ENCODE measurements at places on chromosomes 6 and 20.

DNA sequence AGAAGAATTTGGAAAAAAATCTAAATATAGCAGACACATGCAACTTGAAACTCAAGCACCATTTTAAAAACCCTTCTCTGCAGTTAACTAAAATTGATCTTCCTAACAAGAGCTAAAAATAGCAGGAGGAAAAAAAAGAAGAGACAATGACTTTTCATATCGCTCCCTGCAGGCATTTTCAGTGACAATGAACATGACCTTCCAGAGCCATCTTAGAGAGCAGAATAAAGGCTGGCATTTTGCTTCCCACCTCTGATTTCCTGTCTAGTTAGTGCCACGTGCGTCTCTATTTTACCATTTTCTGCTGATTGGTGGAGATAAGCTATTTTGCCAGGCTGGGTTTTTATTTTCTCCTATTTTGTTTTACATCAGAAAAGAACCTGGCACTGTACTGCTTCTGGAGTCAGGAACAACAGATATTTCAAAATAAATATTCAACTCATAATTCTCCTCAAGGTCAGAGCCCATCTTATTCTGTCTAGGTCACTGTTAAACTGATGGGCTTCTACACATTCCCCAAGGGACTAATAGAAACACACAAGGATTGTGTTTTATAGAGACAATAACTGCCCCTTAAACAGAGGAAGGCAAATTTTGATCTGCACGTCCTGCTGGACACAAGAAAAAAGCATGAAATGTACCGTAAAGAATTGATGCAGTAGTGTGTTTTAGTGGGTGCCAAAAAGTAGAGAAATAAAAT, 70.2 kb upstream of the ENPP5 start:
- no peak overlapping the region for H3K27ac ChIP-seq
- no peak overlapping the region for H3K4me3 ChIP-seq
- no peaks in the 10 kb centered on the region for H3K36me3 ChIP-seq
- H3K4me1 ChIP-seq: no peaks in the 10 kb centered on the region
- no peaks in the 10 kb centered on the region for H3K27me3 ChIP-seq

GRCh38 chr6:166540631-166541331, 45.7 kb downstream of the RAMACL start:
- no peak overlapping the region for H3K27ac ChIP-seq
- no peaks in the 10 kb centered on the region for H3K27me3 ChIP-seq
- no peak for DNase-seq

- H3K27me3 ChIP-seq: no peaks in the 10 kb centered on the region
- no peaks in the 10 kb centered on the region for H3K36me3 ChIP-seq
- H3K27ac ChIP-seq: peak overlapping the region; percentile 98
- peak overlapping the region; percentile 82 for H3K4me3 ChIP-seq
- peaks cover 13% of the 10 kb centered on the region for H3K4me1 ChIP-seq
Observed at GRCh38 chr6:26252077-26252472, 112.9 kb upstream of the BTN3A2 start.

DNA sequence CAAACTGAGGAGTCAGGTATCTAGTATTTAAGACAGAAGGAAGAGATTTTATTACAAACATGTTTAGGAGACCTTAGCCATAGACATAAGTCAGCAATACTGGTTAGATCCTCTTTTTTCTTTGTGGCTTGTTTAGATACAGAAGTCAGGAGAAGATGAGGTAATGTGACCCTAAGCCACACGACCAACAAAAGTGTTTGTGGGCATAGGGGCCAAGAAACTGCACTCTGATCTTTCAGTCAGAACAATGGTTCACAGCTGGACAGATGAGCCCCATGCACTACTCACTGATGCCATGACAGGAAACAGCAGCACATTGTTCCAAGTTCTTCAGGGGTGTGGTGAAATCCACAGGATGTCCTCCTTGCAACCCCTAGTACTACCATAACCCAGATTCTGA, 238.5 kb upstream of the RAB32 start:
- no peak overlapping the region for H3K4me3 ChIP-seq
- no peaks in the 10 kb centered on the region for H3K36me3 ChIP-seq
- no peak for DNase-seq
- H3K27ac ChIP-seq: no peak overlapping the region
- no peaks in the 10 kb centered on the region for H3K27me3 ChIP-seq
- no peaks in the 10 kb centered on the region for H3K4me1 ChIP-seq

DNA sequence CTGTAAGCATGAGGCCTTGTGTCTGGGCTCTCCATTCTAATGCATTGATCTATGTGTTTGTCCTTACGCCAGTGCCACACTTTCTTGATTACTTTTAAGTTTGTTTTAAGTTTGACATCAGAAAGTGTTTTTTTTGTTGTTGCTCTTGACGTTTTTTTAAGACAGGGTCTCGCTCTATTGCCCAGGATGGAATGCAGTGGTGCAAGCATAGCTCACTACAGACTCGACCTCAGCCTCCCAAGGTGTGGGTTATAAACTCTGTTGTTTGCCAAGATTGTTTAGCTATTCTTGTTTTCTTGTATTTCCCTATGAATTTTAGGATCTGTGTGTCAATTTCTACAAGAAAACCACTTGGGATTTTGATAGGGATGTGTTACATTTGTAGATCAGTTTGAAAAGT, 5.6 kb downstream of the MCUR1 start:
- no peaks in the 10 kb centered on the region for H3K27me3 ChIP-seq
- H3K27ac ChIP-seq: no peak overlapping the region
- no peak overlapping the region for H3K4me3 ChIP-seq
- no peak for DNase-seq

DNA sequence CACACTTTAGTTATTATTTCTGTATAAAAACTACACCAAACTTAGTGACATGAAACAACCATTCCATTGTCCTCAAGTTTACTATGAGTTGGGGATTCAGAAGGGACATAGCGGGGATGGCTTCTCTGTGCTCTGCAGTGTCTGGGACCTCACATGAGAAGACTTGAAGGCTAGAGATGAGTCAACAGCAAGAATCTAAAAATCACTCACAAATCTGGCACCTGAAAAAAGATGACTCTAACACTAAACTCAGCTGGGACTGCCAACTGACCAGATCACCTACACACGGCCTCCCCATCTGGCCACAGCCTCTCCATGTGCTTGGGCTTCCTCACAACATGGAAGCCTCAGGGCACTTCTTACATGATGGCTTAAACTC, 63.0 kb upstream of the EYA2 start:
- H3K27me3 ChIP-seq: peaks cover 2% of the 10 kb centered on the region
- no peak overlapping the region for H3K27ac ChIP-seq
- DNase-seq: no peak
- no peak overlapping the region for H3K4me3 ChIP-seq
- H3K4me1 ChIP-seq: no peaks in the 10 kb centered on the region
- no peaks in the 10 kb centered on the region for H3K36me3 ChIP-seq

DNA sequence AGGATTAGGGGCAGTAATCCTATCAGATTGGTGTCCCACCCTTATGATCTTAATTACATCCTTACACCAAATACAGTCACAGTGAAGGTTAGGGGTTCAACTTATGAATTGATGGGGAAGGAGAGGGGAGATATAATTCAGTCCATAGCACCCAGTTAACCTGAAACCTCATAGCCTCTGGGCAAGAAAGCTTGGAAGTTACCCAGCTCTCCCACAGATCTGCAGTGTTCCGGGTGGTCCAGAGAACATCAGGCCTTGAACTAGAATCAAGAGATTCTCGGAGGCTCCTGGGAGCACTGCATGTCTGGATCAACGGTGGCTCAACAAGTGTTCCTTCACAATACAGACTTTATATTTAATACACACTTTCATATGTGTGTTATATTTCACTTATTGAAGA, 392.6 kb upstream of the MARCKS start:
- H3K4me3 ChIP-seq: no peak overlapping the region
- DNase-seq: no peak
- H3K27me3 ChIP-seq: no peaks in the 10 kb centered on the region

DNA sequence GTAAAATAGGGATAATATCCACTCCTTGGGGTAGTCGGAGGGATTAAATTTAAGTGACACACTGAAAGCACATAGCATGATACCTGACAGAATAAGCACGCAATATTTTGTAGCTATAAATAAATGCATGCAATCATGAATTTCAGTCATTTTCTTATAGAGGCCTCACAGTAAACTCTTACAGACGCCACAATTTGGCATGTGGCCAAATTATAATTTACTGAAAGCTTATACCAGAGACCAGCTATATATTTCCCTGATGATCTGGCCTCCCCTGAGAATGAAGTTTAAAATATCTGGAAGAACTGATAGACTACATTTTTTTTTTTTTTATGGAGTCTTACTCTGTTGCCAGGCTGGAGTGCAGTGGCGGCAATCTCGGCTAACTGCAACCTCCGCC, 40.9 kb downstream of the QRSL1 start:
- no peak overlapping the region for H3K4me3 ChIP-seq

DNA sequence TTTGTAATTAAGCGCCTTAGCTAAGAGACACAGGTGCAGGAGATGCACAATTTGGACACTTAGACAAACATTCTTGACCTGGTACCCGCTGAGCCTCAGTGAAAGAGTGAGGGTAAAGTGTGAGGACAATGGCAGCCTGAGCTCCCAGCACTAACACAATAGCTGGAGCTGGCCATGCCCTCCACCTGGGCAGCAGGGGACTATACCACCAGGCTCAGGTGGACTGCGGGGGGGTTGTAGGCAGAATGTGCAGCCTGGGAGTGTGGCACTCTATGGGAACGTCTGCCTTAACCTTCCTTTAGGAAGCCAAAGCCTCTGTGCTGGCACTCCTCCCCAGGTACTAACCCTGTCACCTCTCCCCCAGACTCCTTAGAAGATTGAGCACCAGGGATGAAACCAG, 23.6 kb downstream of the PRKN start:
- no peak overlapping the region for H3K4me3 ChIP-seq
- no peaks in the 10 kb centered on the region for H3K36me3 ChIP-seq
- no peaks in the 10 kb centered on the region for H3K4me1 ChIP-seq
- no peaks in the 10 kb centered on the region for H3K27me3 ChIP-seq

GRCh38 chr20:35060168-35060567, 32.4 kb downstream of the TRPC4AP start:
- no peaks in the 10 kb centered on the region for H3K36me3 ChIP-seq
- no peak overlapping the region for H3K27ac ChIP-seq
- no peak for DNase-seq
- H3K27me3 ChIP-seq: no peaks in the 10 kb centered on the region

GRCh38 chr20:40532103-40532502, 156.9 kb downstream of the MAFB start:
- H3K27me3 ChIP-seq: peaks cover 2% of the 10 kb centered on the region
- H3K4me1 ChIP-seq: no peaks in the 10 kb centered on the region

GRCh38 chr20:36465109-36466080, 75.9 kb upstream of the MYL9 start:
- DNase-seq: peak; percentile 70
- H3K36me3 ChIP-seq: no peaks in the 10 kb centered on the region
- H3K27ac ChIP-seq: peak overlapping the region; percentile 88
- no peaks in the 10 kb centered on the region for H3K27me3 ChIP-seq
- no peak overlapping the region for H3K4me3 ChIP-seq

- peaks cover 3% of the 10 kb centered on the region for H3K4me1 ChIP-seq
- H3K36me3 ChIP-seq: no peaks in the 10 kb centered on the region
- peaks cover 70% of the 10 kb centered on the region for H3K27me3 ChIP-seq
- no peak for DNase-seq
- H3K27ac ChIP-seq: no peak overlapping the region
Observed at GRCh38 chr20:31969991-31970390, 2.0 kb downstream of the XKR7 start.

DNA sequence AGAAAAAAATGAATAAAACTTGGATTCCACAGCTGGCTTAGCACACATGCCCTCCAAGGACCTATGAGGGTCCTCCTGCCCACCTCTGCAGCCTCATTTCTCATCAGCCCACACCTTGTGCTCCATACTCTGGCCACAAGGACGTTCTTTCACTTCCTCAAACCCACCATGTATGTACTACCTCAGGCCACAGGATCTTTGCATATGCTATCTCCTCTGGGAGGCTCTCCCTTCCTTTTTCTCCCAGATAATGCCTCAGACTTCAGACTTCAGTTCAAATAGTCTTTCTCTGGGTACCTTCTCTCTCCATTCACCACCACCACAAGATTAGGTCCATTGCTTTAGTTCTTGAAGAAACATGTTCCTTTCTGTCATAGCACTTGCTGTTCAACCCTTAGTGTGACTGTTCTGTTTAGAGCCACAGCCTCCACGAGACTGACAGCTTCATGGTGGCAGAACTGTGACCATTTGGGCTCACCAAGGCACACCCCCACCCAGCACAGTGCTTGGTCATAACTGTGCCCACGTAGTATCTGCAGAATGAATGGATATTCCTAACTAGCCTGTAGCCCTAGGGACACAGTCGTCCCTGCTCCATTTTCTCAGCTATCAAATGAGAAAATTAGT, 146.7 kb upstream of the LRFN2 start:
- no peaks in the 10 kb centered on the region for H3K27me3 ChIP-seq
- H3K36me3 ChIP-seq: no peaks in the 10 kb centered on the region
- H3K4me3 ChIP-seq: no peak overlapping the region
- DNase-seq: no peak

DNA sequence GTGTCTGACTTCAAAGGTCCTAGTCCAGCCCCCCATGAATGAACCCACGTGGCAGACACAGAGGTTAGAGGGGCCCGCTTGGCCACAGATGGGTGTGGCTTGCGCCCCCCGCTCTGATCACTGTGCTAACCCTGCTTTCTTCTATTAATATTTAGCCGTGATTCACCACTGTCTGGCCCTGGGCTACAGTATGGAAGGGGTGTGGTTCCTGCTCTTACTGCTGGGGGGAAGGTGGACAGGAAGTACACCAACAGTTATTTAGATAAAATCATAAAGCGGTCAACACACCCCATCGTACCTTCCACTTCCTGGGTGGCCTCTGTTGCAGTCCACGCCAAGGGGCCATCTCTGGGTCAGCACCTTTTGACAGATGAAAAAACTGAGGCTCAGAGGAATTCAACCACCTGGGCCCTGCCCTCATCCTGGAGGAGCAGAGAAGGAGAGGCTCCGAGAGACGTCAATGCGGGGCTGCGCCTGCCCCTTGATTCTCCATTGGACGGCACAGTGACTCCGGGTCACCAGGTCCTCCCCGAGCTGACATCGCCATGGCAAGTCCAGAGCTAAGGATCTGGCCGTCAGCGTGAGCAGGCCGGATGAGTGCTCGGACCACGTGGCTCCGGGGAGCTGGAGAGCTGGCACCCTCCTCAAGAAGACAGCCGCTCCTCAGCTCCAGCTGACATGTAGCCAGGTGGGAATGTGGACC, 206.3 kb downstream of the PREX1 start:
- peaks cover 8% of the 10 kb centered on the region for H3K4me1 ChIP-seq
- no peak overlapping the region for H3K4me3 ChIP-seq
- no peak overlapping the region for H3K27ac ChIP-seq
- no peaks in the 10 kb centered on the region for H3K36me3 ChIP-seq
- DNase-seq: peak; percentile 42

- no peaks in the 10 kb centered on the region for H3K27me3 ChIP-seq
- no peak overlapping the region for H3K27ac ChIP-seq
- H3K4me1 ChIP-seq: peaks cover 19% of the 10 kb centered on the region
- peak; percentile 61 for DNase-seq
- no peak overlapping the region for H3K4me3 ChIP-seq
Observed at GRCh38 chr6:104682722-104683643, 176.7 kb downstream of the HACE1 start.

DNA sequence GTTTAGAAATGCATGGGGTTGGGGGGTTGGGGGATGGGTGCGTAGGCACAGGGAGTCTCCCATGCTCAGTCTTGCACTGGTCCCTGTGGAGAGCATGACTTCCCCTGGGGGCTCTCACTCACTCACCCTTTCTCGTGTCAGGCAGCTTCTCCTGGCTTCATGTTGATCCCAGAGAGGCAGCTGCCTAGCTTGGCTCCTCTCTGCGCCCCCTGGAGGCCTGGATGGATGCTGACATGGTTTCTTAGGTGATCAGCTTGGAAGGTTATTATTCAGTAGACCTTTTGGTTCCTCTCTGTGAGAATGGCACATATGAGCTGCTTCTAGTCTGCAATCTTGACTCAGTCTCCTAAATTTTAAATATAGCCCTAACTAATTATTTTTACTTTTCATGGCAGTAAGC, 109.3 kb upstream of the FAM83B start:
- no peak overlapping the region for H3K4me3 ChIP-seq
- no peak for DNase-seq
